ENCODE measurements at places on chromosomes 1 and 21.

GRCh38 chr1:195789321-195789720 is 818.9 kb downstream of the KCNT2 start:
- no peak for DNase-seq

DNA sequence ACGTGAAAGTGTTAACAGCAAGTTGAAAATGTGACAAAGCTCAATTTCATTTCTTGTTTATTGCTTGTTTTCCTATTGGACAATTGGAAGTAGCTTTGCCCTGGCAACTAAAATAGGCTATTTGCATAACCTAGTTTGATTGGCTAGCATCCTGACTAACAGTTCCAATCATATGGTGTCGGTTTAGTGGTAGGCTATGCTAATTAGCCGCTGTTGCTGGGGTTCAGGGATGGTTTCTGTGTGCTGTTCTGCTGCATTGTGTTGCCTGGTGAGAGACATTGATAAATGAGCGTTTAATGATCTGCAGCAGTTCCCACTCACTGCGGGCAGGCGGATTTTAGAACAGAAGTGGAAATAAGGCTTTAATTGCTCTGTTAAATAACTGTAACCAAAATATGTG is 68.5 kb downstream of the DYRK1A start:
- DNase-seq = peak; percentile 42

- DNase-seq = peak; percentile 29
Measured at GRCh38 chr1:64864018-64864940, 102.1 kb downstream of the JAK1 start.

GRCh38 chr1:214440219-214440965 is 111.0 kb downstream of the PTPN14 start:
- no peak for DNase-seq

- no peak for DNase-seq
Measured at GRCh38 chr1:29271724-29272123, 35.4 kb downstream of the PTPRU start.

DNA sequence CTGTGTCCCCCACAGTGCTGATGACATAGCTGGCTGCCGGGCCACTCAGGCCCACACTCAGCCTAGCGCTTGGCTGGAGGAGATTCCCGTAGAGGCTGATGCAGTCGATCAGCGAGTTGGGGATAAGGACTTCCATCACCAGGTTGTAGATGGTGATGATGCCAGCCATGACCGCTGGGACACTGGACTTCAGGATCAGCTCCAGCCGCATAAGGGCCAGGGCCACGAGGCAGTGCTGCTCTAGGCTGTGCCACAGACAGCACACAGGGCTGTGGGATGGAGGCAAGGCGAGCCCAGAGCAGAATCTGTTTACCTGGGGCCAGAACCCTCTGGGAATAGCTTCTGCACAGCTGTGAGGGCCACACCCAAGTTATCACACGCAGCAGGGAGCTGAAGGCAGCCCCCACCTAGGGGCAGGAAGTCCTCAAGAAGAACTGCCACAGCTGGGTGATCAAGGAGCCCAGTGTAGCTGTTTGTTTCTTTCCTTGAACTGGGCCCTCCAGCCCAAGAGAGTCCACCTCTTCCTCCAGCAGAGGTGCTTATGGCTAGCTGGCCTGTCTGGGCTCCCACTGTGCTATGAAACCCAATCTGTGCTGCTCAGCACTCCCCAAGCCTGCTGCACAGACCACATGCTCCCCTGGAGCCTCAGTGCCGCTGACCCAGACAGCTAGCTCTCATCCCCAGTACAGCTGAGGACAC is 6.2 kb downstream of the SLC2A1 start:
- DNase-seq = no peak

- DNase-seq = peak; percentile 33
Measured at GRCh38 chr1:85275701-85276214, 674 bp downstream of the BCL10 start.

DNA sequence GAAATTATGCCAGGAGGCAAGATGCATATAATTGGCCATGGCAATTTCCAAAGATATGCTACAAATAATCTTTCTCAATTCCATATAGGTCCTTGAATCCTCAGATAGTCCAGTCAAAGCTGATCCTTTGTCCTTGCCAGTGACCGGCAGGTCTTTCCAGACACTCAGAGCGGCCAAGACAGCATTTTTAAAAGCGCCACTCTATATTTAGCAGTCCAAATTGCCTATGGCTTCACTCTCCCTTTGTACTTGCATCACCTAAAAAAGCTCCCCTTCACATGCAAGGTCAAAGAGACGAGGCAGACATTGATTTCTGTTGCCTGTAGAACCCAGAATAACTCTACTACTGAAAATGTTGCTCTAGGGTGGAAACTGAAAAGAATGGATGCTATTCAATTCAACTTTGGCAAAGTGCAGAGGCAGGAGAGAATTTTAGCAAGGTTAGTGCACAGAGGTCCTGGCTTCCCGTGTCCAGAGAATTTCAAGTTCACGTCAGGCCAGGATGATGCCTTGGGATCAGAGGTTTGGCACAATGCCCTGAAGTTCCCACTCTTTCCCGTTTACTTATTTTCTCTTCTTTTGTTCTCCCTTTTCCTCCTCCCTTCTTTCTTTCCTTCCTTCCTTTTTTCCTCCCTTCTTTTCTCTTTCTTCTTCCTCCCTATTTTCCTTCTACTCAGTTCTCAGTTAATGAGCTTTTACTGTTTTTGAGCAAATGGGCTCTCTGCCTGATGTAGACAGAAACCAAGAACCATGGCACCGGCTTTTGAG is 108.5 kb downstream of the KCNK1 start:
- DNase-seq = no peak

DNA sequence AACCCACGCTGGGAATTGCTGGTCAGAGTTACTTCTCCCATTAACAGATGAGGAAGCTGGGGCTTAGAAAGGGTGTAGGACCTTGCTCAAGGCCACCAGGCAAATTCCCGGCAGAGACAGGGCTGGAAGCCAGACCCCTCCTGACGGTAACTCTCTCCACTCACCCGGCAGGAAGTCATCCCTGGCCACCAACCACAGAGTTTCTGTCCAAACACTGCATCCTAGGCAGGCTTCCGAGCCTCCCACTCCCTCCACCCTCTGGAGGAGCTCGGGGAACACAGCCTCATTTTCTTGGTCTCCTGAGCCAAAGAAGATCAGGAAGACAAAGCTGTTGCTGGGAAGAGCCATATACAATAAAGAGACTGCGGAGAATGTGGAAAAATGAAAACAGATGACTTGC is 25.0 kb upstream of the ZNF436 start:
- no peak for DNase-seq

Data from stimulated activated CD4-positive, alpha-beta T cell treated with anti-CD3 and anti-CD28 coated beads, Interleukin-4, amount 100 ng/mL, for 24 hours (primary cell).